Mesenchymal stem cell (in vitro differentiated cells and primary cell): ENCODE measurements at places on chromosomes 3 and 15.

GRCh38 chr15:57665939-57666338, 40.6 kb upstream of the POLR2M start:
- no peak for DNase-seq

DNA sequence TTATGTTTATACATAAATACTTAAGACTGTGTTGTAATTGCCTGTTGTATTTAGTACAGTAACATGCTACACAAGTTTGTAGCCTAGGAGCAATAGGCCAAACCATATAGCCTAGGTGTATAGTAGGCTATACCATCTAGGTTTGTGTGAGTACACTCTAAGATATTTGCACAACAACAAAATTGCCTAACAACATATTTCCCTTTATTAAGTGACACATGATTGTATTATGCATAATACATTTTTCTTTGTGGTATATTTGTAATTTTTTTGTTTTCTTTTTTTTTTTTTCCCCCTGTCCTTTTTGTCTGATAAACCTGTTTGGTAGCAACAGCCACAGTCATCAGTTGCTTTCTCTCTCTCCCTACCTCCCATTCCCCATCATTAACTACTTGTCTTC, 945.6 kb downstream of the ZPLD1 start:
- DNase-seq, result no peak

GRCh38 chr15:28983432-28984311, 97.9 kb downstream of the APBA2 start:
- DNase-seq, result no peak

GRCh38 chr3:51974963-51975851, at the start of gene ABHD14A:
Gene ABHD14A (plus strand): TSS chr3:51975064. CDS start chr3:51975136, 72 bp downstream.
- DNase-seq, result peak; percentile 69

- DNase-seq, result peak; percentile 90
Measured at GRCh38 chr3:170709046-170709445, 123.2 kb upstream of the SLC7A14 start.

- DNase-seq, result no peak
Measured at GRCh38 chr3:174862101-174862500, 3.0 kb downstream of the NAALADL2 start.

DNA sequence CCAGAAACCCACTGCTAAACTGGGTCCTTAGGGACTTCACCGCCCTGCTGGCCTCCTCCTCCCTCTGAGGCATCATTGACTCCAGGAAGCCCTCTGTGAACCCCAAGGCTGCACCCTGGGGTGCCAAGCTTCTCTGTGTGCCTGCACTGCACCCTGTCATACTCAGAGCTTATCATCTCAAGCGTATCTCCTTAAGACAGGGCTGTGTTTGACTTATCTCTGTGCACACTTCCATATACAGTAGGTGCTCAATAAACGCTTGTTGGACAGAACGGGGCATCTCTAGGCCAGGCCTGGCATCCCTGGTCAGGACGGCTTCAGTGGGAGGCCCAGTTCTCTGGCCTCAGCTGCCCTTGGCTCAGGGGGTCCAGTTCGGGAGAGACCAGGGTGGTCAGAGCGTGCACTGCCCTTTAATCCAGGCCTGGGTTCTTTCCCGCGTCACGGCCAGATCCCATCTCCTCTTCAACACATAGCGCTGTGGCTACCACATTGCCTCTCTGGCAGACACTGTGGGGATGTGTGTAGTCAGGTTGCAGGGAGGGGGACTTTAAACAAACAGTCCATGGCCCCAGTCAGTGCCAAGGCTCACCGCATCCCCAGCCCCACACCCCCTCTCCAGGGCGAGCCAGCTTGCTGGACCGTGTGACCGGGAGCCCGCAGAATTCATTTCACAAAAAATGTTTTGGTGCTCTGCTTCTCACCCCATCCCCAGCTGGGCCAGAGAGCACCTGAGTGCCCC, 33.4 kb downstream of the MAGEF1 start:
- DNase-seq, result no peak

DNA sequence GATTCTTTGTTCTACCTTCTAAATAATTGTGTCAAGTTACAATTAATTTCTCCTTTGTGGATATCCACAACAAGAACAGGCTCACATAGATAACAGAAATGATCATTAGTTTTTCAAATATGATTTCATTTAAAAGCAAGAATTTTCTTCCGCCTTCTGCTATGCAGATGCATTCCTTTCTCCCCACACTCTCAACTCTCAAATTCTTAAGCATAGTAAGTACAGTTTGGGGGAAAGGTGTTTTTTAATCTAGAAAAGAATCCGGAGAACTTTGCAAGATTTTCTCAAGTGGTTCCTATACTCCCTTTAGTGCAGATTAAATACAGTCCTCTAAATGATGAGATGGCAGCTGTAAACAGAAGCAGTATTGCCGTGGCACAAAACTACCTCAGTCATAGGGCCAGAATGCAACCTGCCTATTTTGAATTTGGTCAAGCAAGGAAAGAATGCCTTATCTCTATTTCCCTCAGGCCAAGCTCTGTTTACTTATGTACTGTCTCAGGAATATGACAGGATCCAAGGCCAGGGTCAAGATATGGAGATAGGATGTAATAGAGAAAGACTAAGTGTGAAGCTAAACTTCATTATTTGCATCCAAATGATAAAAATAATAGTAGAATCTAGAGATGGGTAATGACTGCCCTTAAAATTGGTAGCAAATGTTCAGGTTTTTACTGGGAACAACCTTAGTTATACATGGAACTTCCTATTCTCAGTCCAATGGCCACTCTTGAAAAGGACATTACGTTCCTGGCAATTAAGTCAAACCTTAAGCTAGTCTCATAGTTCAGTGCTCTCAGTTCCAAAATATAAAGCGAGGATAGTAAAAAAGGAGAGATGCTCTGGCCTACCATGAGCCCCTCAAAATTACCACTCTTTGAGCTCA, 77.3 kb upstream of the PHLDB2 start:
- no peak for DNase-seq

GRCh38 chr3:136835089-136835812, 16.3 kb downstream of the SLC35G2 start:
- no peak for DNase-seq

GRCh38 chr15:69319384-69320375, 21.0 kb downstream of the PAQR5 start:
- no peak for DNase-seq

- DNase-seq, result no peak
Measured at GRCh38 chr3:188946351-188947240, 225.2 kb upstream of the TPRG1 start.
